ENCODE measurements at places on chromosomes 3 and 15. TPM values are rescaled to one million over a fixed set of nuclear protein-coding genes. Genes with fewer than 3 reads are reported as not detected.

- no peak for DNase-seq
Measured at GRCh38 chr3:124861041-124861440, 26.1 kb downstream of the ITGB5 start.

GRCh38 chr3:189041482-189042090 is 130.2 kb upstream of the TPRG1 start:
- DNase-seq, result no peak

DNA sequence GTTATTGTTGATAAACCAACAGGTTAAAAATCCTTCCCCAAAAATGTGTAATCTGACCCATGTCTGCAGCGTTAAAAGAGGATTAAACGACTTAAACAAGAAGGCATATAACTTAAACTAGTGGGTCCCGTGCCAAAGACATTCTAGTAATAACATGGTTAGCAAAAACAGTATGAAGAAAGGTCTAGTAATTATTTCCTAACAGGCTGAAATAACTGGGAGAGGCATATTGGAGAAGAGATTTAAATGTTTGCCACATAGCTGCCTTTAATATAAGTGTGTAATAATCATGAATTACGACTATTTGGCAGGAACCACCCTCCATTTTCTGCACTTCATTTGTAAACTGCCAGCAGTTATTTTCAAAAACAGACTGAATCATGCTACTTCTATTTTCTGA is 67.7 kb upstream of the CSPG5 start:
- no peak for DNase-seq

DNA sequence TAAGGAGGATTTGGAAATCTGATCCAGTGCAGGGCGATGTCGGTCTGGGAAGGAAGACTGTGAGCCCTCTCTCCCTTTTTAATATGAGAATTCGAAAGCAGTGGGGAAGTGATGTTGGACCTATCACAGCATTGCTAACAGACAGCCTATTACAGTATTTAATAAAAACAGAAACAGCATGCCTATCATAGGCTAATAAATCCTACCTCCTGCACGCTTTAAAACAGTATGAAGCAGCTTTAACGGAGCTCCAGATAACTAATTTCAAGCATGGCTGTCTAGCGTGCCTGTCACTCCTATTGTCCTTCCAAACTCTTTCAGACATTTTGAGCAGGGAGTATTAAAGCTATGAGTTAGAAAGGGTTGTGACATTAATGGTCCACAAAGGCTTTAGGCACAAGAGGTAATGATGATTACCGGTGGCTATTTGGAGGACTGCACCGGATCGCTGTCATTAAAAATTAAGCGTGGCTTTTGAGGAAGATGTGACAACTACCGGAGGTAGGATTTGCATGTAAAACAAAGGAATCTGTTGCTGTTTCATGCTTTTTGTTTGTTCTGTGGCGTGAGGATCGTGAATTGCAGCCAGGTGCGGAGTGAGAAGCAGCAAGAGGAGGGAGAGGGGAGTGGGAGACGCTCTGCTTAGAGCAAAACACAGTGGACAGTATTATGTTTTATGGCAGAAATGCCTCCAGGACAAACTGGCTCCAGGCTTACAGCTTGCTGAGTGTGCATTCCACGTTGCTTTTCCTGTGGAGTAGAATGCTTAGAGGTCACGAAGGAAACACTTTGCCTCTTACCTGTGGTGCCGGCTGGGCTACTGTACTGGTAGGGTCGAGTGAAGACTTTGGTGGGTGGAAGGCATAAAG is at the start of gene KCNMB2:
TSS of gene KCNMB2 (plus strand) at position 226 of the 869 bp plus-strand sequence.
- DNase-seq, result no peak

GRCh38 chr3:194880940-194881925 is 195.6 kb downstream of the FAM43A start:
- DNase-seq, result no peak

DNA sequence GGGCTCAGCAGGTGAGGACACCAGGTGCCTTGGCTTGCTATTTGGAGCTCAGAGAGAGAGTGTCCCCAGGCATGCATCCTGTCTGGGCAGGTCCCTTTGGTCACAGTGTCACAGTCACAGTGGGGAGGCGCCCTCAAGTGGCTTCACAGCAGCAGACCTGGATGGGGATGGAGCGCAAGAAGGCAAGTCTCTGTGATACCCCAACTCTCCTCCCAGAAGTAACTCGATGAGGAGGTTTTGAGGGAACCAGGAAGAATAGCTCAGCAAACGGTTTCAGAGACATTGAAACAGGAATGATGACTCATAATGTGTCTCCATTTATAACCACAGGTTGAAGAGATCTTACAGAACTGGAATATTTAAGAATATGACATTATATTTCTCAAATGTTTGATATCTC is 66.5 kb upstream of the SH3GL3 start:
- DNase-seq, result no peak

- no peak for DNase-seq
Measured at GRCh38 chr15:46892621-46893160, 824.6 kb upstream of the SEMA6D start.

DNA sequence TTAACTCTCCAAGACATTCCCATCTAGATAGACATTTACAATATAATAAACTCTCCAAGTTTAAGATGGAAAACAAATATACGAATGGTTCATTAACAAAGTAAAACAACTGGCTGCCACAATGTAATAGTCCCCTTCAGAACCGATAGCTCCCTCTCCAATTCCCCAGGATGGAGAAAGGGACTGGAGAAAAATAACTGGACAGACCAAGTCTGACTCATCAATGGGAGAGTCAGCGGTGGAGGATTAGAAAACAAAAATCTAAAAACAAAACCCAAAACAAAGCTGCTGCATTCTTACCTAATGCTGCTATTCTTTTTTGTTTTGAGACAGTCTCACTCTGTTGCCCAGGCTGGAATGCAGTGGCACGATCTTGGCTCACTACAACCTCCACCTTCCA is 468.1 kb downstream of the SHQ1 start:
- DNase-seq, result no peak

- DNase-seq, result no peak
Measured at GRCh38 chr15:96341513-96342405, 11.3 kb downstream of the NR2F2 start.

- DNase-seq, result no peak
Measured at GRCh38 chr15:51048308-51048707, 46.4 kb downstream of the TNFAIP8L3 start.

DNA sequence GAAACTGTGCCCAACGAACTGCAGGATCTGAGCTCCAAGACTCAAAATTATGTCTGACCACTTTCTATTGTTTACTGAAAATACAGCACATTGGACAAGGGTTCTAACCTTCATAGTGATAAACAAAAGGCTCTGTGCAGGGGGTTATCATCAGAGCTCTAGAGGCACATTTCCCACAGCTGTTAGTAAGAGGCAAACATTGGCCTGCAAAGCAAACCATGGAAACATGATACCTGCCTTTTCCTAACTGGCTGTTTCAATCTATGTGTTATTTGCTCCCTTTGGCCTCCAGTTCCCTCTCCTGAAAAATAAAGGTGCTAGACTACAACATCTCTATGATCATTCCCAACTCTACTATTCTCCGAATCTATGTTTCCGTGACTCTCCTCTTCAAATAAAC is 159.7 kb upstream of the ARHGEF26 start:
- DNase-seq, result no peak

RAB5A gene
- 104 TPM for total RNA-seq

SAMD7 gene
- total RNA-seq, result not detected

All from glomerular endothelial cell (primary cell).